NCI-H187 treated with DMSO at 0.1 percent for 48 hours (cell line): ENCODE measurements at places on chromosomes 4 and X.

DNA sequence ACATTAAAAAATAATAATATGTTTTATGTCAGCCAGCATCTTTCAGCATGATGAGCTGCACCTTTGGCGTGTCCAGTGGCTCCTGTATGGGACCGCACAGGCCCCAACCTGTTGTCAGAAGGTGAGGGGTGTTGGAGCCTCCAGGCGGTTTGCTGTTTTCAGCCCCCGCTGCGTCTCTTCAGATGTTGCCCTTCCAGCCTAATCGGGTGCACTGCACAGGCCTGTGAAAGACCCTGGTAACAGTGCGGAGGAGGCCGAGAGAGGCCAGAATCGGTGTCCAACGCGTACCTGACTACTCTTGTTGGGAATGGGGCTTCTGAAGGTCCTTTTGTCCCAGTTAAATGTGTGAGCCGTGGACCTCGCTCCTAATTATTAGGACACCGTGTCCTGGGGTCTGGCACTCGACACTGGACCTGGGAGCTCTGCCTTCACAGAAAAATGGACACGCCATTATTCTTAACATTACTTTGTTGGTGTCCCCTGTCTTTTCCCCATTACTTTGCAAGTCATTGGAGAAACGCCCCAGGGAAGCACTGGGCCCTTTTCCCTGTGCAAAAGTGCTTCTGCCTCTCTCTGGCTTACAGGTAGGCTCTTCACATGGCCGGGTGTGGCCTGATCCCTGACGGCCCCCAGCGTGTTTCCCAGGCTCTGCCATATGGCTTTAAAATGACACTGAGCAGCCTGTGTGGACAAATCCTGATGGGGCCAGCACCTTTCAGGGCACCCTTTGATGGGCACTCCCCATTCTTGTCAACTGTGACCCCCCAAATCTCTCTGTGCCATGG is 51.2 kb downstream of the TBC1D14 start:
- no peak for DNase-seq

DNA sequence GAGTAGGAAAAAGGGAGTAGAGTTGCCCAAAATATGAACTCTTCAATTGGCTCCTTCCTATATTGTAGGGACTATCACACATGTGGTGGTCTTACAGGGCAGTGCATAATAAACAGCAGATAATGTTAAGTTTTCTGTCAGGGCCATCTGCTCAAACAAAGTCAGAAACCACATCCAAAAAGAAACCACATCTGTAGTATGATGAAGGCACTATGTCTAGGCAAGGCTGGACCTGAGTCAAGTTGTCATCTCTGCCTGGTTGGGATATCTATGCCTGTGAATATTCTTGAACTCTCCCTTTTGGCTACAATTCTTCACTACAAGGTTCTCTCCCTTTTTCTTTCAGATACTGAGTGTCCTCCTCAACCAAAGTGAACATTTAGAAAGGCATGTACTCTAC is 109.4 kb upstream of the C1GALT1C1 start:
- no peak for DNase-seq

DNA sequence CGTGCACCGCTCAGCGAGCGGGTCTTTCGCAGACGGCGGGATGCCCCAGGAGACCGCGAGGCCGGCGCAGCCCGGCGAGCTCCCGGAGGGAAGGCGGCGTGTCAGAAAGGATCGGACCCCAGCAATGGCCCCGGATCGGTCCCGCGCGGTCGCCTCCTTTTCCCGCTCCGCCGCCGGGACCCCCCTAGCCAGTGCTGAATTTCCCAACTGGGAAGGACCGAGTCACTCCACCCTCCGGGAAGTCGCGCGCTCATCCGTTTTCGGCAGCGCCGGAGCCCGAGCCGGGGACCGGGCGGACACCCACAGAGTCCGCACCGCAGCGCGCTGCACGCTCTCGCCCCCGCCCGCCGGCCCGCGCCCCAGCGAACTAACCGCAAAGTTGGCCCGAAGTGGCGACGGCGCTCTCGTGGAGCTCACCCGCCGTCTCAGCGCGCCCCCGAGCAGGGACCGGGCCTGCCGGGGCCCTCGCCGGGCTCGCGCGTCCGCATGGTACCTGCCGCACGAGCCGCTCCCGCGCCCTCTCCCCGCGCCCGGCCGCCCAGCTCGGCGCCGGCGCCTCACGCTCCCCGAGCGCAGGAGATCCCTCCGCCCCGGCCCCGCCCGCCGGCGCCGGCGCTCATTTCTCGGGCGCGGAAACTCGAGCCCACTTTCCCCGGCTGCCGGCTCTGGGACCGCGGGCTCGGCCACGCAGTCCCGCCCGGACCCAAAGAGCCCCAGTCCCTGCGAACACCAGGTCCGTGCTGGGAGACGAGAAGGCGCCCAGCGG is at the start of gene FAT1:
Gene FAT1, minus strand, starts transcription at position 565 of the 766 bp plus-strand sequence. CDS start 14,029 bp downstream, outside the sequence.
- no peak for DNase-seq

- peak; percentile 62 for DNase-seq
These were observed at the start of gene WDR1 for GRCh38 chr4:10116569-10117358. WDR1 (minus strand) TSS chr4:10116799; CDS start chr4:10116666, 133 bp downstream.

- no peak for DNase-seq
These were observed 24.4 kb downstream of the GAB1 start for GRCh38 chr4:143360838-143361625.
